ENCODE measurements at places on chromosomes 11 and 22.
A peak's percentile ranks its signal among the peaks of the same experiment; 100 is the strongest.

GRCh38 chr11:17473071-17473744 is 3.4 kb downstream of the ABCC8 start:
- DNase-seq = peak; percentile 100

- peak; percentile 47 for DNase-seq
Observed at GRCh38 chr11:35485656-35486322, 39.6 kb downstream of the PAMR1 start.

GRCh38 chr22:36757668-36758211 is 18.2 kb downstream of the IFT27 start:
- DNase-seq = peak; percentile 38

- DNase-seq = no peak
Observed at GRCh38 chr22:42683578-42684283, 34.5 kb upstream of the CYB5R3 start.

- no peak for DNase-seq
Observed at GRCh38 chr22:47804281-47804680, 1041.8 kb downstream of the TBC1D22A start.

DNA sequence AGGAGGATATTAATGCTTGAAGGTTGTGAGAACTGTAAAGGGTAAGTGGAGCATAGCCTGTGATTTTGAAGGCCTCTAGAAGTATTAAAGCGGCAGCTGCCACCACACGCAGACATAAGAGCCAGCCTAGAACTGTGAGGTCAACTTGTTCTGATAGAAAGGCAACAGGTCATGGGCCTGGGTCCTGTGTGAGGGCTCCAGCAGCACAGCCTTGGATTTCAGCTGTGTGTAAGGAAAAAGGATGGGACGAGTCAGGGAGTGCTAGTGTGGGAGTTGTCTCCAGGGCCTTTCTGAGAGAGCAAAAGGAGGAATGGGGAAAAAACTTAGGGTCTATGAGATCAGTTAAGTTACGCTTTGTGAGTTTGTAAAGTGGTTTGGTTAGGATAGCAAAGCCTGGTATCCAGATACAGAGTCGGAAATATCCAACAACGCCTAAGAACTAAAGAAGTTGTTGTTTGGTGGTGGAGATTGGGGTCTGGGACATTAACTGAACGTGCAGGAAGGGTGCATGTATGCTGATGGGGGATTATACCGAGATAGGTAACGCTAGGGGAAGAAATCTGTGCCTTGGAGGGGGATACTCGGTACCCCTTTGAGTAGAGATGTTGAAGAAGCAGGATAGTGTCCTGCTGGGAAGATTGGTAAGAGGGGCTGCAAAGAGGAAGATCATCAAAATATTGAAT is 17.4 kb upstream of the ANO1 start:
- DNase-seq = no peak

DNA sequence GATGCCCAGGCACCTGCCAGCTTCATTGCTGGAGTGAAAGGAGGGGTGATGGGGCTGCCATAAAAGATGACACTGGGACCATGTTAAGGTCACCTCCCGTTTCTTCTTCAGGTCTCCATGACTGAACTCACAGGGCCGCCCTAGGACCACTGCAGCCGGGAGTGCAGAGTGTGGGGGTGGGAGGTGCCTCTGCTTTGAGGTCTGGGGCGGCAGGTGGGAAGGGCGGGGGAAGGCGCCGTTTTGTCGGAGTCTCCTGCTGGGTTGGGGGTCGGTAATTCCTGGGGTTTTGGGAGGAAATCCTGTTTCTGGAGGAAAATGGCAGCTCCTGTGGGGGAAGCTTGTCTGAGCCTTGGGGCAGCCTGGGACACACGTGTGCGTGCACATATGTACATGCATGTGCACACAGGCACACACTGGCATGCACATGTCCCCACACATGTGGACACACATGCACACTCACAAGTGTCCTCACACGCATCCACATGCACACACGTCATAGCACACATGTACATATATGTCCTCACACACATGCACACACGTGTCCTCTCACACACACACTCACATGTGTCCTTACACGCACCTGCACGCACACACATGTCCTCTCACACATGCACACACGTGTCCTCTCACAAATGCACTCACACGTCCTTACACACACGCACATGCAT is 990.9 kb downstream of the BRD1 start:
- DNase-seq = no peak

- no peak for DNase-seq
Observed at GRCh38 chr22:23527971-23528740, 51.9 kb downstream of the IGLL1 start.

DNA sequence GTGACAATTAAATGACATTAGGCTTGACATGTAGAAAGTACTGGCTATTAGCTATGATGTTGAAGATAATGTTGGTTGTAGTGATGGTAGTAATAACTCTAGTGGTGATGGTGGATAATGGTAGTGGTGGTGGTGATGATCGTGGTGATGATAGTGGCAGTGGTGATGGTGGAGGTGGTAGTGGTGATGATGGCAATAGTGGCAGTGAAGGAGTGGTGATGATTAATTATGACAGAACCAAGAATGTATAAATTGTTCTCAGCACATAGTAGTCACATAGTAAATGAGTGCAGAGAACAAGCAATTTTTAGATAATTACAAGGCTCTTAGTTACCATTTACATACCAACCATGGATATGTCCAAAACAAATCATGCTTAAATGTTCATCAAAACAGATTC is 5.3 kb upstream of the CD44 start:
- DNase-seq = no peak

DNA sequence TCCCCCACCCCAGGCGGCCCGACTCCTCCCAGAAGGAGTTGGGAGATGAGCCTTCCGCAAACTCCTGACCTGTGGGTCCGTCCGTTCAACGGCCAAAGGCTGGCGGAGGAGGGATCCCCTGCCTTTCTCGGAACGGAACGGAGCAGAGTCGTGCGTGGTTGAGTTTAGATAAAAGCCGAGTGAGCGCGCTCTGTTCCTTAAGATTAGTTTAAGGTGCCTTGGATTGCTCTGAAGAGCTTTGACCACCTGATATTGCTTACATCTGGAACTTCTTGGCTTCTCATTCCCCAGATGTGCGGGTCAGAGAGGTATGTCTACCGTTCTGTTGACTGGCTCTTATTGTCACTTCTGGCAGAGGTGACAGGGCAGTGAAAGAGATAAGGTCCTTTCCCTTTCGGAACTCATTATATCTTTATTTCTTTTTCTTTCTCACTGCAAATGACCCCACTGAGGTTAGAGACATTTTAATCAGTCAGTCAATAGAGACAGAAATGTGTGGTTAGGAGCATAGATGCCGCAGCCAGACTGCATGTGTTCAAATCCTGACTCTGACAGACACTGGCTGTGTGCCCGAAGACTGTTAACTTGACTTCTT is at the start of gene TRIM6:
Gene TRIM6, plus strand, starts transcription at position 31 of the 595 bp plus-strand sequence. Its CDS starts 261 bp downstream, at position 292.
- DNase-seq = peak; percentile 28

- DNase-seq = no peak
Observed at GRCh38 chr11:103354656-103355055, 245.4 kb downstream of the DYNC2H1 start.

DNA sequence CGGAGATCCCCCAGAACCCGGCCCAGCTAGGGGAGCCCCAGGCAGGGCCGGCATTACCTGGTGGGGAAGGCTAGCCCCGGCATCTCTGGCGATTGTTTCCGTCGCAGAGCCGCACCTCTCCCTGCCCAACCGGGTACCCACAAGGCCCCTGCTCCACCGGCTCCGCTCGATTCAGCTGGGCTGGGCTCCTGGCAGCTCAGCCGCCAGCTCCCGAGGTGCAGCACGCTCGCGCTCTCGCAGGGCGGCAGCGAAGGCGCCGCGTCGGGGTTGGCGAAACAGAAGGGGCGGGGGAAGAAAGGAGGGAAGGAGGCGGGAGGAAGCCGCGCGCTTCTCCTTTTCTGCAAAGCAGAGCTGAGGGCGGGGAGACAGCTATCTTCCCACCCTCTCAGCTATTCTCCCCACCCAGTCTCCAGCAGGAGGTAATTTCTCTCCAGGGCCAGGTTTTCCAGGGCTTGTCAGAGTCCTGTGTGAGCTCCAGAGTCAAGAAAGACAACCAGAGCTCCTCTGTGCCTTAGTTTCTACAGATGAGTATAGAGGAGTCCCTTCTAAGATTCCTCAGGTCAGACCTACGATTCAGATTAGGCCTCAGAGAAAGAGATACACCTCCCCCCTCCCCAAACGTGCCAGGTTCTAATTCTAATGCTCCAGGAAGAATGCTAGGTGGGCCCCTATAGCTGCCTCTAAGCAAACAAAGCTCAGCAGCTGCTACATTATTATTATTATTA is 62.0 kb downstream of the PAK1 start:
- peak; percentile 60 for DNase-seq

DNA sequence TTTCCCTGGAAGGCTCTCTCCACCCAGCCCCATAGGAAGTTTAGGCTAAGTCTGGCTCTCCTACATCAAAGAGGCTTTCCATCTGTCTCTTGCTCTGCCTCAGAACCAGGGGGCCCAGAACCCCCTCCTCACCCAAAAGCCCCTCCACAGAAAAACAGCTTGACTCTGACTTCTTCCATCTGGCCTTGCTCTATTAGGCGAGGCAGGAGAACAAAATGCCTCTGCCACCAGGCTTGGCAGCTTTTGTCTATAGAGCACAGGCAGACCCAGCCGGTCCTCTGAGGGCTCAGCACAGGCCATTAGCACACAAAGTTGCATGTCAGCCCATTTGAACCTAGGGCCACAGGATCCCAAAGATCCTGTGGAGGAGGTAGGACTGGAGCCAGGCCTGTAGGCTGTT is 75.7 kb upstream of the SUSD2 start:
- DNase-seq = no peak

GRCh38 chr11:44936951-44937543 is 13.6 kb downstream of the TP53I11 start:
- DNase-seq = no peak

GRCh38 chr11:100637706-100638105 is 49.4 kb upstream of the ARHGAP42 start:
- no peak for DNase-seq

- no peak for DNase-seq
Observed at GRCh38 chr11:113077379-113077778, 116.2 kb downstream of the NCAM1 start.

DNA sequence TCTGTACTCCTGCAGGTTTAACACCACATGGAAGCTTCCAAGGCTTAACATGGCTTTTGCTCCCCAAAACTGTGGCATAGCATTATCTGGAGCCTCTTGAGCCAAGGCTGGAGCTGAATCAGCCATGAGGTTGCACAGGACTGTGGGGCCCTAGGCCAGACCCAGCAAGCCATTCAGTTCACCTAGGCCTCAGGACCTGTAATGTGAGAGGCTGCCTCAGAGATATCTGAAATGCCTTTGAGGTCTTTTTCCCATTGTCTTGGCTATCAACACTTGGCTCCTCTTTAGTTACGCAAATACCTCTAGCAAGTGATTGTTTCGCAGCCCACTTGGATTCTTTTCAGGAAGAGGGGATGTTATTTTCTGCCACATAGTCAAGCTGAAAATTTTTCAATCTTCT is 72.0 kb downstream of the VPREB1 start:
- DNase-seq = no peak

GRCh38 chr22:19719488-19720021 is 3.8 kb upstream of the GP1BB start:
- DNase-seq = no peak

GRCh38 chr11:79461144-79461543 is 20.3 kb upstream of the TENM4 start:
- no peak for DNase-seq

DNA sequence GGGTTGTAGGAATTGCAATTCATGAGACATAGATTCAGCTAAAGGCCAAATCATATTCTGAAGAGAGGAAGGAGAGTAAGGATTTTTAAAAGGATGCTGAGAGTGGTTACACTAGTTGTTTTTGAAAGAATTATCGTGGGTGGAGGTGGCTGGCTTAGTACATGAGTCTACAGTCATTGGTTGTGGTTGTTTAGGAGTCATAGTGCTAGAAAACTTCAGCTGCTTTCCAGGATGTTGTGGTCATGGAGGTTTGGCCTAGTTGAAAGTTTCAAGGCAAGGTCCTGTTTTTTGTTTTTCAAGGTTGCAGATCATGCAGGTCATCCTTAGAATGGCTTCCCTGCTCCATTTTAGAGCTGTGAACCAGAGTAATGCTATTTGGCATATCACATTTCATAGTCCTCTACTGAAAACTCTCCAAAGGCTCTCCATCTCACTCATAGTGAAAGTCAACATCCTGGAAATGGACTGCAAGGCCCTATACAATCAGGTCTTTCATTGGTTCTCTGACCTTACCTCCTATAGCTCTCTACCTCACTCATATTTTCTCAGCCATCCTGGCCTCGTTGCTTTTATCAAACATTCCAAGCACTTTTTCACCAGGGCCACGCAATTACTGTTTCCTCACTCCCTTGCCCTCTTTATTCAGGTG is 26.1 kb upstream of the ZBTB44 start:
- no peak for DNase-seq

Measured in 8988T (cell line).